Fibroblast of mammary gland (primary cell): ENCODE measurements at places on chromosomes 4 and X.

- DNase-seq = no peak
Measured at GRCh38 chr4:53494851-53495250, 96.4 kb downstream of the LNX1 start.

DNA sequence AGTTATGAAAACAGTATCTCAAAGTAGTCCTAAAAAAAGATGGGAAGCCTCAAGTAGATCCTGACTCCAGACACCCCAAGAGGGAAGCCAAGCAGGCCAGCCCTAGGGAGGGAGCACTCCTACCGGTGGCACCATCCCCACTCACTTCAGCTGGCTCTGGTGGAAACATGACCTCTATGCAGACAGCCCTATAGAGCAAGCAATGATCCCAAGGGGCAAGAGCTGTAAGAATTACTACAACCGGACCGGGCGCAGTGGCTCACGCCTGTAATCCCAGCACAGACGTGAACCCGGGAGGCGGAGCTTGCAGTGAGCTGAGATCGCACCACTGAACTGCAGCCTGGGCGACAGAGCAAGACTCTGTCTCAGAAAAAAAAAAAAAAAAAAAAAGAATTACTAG lies 5.7 kb downstream of the LETM1 start:
- DNase-seq = peak; percentile 24

DNA sequence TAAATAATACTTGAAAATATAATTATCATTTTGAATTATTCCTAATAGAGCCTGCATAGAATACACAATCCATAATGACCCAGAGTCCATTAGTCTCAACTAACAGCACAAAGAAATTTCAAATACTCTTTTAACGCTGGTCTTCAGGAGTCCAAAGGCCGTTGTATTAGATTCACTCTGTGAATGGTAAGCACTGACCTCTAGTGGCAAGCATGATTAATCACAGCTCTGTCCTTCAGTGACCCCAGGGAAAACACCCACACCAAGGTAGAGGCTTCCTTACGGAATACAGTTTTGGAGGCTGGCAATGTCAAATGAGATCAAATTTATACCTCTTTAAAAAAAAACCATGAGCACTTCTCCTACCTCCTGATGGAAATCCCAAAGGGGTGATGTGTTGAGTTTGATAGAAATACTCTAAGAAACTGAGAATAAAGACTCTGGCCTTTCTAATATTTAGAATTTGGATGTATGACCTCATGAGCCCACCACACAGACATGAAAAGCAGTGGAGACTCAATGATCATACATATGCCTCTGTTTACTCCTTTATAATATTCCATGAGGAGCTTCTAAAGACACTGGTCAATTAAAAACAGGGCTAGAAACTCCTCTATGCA lies 147.2 kb upstream of the DKK2 start:
- peak; percentile 73 for DNase-seq

DNA sequence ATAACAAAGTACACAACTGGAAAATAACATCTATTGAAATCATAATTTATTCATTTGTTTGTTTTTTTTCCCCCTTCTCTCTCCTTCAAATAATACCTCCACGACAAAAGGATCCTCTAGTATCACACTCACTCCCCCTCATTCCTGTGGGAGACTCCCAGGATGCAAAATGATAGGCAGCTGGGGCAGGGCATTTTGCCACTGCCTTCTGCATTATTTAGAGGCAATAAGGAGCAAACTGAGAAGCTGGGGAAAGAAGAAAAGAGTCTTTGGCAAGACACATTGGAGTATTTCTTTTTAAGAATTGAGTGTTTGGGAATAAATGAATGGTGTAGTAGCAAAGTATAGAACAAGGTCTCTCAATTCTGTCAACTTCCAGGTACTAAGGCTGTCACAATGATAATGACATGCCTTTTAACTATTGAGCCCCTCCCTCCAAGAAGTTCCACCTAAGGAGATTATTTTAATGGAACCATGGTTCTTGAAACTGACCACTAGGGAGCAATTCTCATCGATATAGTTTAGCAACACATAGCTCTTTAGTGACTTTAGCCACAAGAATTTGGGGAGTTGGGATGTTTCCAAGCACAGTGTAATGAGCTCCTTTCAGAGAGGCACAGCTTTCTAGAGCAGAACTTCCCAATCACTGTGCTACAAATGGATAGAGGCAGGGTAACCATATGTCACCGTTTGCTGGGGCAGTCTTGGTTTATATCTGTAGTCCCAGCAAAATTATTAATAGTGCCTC lies 303.3 kb downstream of the FRMPD4 start:
- peak; percentile 90 for DNase-seq
